NCI-H774 (cell line): ENCODE measurements at places on chromosomes 7 and 10.

- peak; percentile 24 for DNase-seq
Measured at GRCh38 chr10:15433850-15434537, 62.9 kb upstream of the FAM171A1 start.

GRCh38 chr7:151396328-151396970 is 13.4 kb downstream of the WDR86 start:
- DNase-seq, result no peak

- DNase-seq, result peak; percentile 66
Measured at GRCh38 chr7:21149809-21150208, 278.1 kb upstream of the SP4 start.

DNA sequence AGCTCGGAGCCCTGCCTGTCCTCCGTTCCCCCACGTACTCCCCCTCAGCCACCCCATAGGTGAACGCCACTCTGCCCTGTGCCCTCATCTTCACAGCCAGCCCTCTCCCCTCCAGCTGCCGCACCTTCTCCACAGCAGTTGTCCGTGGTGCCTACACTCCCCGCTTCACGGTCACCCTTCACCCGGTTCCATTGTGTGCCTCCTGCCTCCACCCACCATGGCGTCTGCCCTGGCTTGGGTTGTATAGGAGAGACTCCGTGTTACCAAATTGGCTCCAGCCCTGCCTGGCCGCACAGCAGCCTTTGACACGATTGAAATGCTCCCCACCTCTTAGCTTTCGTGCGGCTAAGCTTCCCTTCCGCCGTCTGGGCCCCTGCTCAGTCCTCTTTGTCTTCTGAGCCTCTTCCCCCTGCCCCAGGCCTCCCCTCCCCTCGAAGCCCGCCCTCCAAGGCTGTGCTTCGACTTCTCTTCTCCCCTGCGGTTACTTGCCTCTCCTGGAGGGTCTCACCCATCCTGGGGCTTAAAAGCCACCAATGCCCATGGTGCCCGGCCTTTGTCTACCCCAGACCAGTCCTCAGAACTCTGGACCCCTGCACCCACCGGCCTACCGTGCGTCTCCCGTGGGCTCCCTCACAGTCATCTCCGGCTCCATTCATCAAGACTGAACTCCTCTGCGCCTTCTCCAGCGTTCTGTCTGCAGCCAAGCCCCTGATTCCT is 18.5 kb upstream of the NODAL start:
- no peak for DNase-seq

- no peak for DNase-seq
Measured at GRCh38 chr10:132921086-132921485, 21.3 kb downstream of the CFAP46 start.

DNA sequence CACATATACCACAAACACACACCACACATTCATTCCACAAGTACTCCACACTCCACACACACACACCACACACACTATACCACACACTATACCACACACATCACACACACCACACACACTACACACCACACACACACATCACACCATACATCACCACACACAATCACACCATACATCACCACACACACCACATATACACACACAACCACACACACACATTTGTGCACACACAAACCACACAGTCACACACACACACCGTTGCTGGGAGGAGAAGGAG is 112.8 kb downstream of the PTPN20 start:
- no peak for DNase-seq

DNA sequence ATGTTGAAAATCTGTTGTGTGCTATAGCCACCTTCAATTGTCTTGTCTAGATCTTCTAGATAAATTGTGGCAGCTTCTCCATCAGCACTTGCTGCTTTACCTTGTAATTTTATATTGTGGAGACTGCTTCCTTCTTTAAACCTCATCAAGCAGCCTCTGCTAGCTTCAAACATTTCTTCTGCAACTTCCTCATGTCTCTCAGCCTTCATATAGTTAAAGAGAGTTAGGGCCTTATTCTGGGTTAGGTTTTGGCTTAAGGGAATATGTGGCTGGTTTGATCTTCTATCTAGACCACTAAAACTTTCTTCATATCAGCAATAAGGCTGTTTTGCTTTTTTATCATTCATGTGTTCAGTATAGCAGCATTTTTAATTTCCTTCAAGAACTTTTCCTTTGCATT is 128.2 kb downstream of the ADAM22 start:
- no peak for DNase-seq

- no peak for DNase-seq
Measured at GRCh38 chr7:85469446-85470010, 282.7 kb upstream of the SEMA3D start.

GRCh38 chr10:109821672-109822071 is 101.6 kb downstream of the XPNPEP1 start:
- DNase-seq, result no peak

DNA sequence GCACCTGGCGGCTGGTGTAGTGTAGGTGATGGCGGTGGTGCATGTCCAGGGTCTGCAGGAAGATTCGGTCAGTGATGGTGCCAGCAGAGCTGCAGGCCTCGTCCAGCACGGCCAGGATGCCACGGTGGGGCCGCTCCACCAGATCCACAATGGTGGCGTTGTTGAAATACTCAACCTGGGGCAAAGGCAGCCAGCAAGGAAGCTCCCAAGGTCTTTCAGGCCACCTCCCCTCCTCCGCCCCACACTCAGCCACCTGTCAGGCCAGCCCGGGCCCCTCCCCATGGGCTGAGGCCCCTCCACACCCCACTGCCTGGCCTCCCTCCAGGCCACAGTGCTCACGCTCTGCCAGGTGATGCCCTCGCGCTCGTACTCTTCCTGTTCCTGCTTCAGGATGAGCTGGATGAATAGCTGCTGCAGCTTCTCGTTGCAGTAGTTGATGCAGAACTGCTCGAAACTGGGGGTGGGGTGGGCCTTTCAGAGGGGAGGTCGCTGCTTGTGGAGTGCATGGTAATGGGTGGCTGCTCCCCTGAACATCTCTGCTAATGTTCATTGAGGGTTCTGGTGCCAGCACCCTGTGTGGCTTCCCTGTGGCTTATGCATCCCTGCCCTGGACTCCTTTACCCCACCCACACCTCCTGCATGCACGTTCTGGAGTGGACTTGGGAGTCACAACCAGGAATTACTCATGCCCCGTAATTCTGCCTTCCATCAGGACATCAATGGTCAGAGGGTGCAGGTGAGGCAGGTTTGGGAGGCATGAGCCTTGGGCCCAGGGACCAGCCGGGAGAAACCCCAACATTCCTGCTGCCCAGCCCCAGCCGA is 8.9 kb downstream of the MYO1G start:
- DNase-seq, result no peak

- no peak for DNase-seq
Measured at GRCh38 chr10:108436096-108436495, 1271.6 kb upstream of the SORCS1 start.

GRCh38 chr10:60480865-60481563 is 91.3 kb upstream of the ANK3 start:
- DNase-seq, result no peak

DNA sequence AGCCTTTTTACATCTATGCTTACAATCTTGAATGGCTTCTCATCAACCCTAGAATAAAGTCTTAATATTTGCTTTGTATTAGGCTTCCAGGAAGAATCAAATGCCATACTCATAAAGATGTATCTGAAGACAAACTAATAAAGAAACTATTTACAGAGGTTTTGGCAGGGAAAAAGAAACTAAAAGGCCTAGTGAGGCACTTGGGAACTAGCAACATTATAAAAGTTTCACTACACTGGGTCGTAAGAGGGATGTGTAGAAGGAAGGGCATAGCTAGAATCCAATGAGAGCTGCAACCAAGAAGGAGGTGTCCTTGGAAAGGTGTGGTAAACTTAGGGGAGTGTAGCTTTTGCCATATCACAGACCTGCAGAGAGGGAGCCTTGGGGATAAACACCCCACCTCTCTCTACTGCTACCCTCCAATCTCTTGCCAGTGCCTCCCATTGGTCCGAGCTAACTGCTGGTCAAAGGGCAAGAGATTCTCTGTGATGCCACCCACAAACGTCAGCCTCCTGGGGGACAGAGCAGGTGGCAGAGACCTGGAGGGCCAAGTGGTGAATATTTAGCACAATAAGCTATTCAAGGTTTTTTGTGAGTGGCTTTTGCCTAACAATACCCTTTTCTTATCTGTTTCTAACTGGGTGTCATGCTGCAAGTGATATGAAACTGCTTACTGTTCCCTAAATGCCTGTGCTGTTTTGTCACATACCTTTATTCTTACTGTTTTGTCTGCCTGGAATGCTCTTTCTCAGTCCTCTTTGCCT is 60.7 kb downstream of the CPED1 start:
- no peak for DNase-seq

DNA sequence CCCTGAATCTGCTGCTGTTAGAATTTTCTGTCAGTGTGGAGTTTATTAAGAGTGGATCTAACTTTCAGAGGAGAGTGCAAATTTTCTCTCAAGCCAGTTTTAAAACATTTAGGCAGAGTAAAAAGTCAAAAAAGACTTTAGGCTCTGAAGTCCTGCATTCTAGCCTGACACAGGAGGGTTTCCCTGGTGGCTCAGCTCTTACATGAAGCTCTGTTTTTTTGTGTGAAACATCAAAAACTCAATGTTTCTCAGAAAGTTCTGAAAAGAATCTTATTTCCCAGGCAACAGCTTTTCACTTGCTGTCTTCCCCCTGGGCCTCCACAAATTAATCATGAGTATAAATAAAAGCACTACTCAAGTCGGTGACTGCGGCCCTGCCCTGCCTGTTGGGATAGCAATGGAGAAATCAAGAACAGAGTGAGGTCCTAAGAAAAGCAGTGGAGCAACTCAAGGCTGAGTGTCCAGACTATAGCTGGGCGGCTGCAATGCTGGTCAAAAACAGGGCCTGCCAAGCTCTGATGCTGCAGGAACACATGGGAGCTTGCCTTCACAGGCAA is 22.3 kb upstream of the WDR11 start:
- DNase-seq, result no peak

DNA sequence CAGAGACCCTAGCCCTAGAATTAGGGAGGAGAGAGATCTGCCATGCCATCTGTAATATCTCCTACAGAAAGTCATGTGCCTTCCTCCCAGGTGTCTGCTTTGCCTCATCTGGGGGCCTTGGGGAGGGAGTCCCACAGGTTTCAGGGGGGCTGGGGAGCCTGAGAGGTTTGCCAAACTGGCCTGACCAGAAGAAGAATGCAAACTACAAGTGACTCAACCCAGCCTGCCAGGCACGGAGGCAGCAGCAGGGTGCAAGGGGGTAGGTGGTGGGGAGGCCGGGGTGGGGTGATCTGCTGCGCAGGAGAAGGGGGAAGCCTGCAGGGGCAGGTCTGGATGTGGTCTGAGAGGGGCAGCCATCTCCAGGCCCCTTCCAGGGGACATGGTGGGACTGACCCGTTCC is 9.6 kb upstream of the TRIM8 start:
- DNase-seq, result no peak

GRCh38 chr10:124717911-124718741 is 26.1 kb downstream of the FAM53B start:
- DNase-seq, result no peak

DNA sequence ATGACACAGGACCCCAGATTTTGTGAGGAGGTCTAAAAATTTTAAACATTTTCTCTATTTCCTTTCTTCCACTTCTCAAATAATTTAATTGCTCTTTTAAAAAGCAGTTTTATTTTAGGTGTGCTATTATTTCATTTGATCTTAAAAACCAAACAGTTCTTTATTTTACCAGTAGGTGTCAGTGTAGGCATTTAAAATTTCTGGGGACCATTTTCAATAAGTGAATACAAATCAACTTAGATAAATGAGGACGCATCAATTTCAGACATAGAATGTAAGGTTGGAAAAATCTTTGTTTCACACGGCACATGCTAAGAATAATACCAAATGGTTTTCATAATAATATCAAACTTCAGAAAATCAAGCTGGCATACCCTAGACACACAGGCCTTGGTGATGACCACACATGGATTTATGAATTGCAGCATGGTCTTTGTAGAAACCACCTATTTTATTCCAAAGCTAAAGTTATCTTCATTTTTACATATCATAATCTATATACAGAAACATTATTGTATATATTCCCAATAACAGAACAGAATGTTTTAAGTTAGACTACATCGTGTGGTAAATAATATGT is 127.6 kb upstream of the SLC26A5 start:
- peak; percentile 38 for DNase-seq

DNA sequence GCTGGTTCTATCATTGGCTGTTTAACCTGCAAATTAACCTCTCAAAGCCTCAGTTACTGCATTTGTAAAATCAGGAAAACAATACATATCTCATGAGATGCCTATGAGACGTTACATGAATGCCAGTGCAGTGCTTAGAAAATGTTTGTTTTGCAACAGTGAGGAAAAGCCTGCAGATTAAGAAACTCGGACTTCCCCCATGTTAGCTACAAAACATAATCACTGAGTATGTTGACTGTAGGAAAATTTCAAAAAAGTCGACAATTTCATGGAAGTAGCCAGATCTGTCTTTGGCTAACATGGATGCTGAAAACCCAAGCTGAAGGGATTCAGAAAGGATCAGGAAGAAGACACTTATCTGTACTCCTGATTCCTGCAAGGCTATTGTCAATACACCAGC is 121.4 kb downstream of the TRIL start:
- no peak for DNase-seq

DNA sequence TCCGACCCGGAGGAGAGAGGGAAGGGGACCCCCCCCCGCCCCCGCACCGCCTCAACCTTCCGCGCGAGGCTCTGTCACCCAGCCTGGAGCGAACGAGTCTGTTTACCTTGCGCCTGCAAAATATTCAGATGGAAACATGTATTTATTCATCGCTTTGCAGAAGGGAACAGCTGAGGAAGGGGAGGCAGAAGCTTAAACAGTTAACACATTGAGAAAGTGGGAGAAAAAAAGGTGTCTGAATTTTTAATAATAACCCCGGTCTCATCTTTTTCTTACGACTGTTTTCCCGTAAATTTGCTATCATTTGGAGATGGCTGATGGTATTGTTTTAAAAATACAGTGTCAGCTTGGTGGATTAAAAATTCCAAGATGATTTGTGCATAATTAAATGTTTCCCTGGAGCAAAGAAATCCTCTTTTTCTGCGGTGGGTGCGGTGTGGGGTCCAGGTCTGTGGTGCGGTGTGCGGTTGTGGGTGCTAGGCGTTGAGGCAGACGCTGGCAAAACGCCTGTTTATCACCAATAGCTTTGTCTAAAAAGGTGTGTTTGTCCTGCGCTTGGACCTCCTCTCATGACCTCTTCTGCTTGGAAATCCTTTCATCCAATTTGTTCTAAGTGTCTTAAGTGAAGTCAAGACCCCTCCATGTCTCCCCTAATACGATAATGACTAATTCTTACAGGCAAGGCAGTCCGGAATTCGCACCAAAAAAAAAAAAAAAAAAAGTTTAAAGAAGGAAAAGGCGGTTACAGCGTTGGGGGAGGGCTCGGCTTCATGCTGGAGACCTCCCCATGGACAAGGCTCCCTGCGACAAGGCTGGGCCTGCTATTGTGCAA is 1.6 kb downstream of the UNCX start:
- DNase-seq, result no peak

DNA sequence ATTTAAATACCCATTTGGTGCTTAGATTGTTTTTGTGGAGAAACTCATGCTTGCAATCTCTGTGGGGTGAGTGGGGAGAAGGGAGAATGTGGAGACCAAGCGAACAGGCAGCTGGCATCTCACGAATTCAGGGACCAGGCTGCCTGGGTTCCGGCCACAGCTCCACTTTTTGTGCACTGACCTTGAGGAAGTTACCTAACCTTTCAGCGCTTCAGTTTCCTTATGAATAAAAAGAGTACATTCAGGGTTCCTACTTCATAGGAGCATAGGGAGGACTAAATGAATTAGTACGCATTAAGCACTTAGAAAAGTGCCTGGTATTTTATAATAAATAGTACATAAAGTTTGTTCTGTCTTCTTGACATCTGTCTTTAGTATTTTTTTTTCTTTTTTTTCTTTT is 72.5 kb downstream of the PRTFDC1 start:
- DNase-seq, result no peak
